Uterus (tissue), 4 donors: ENCODE measurements at places on chromosomes 12 and 14. TPM values are rescaled to one million over a fixed set of nuclear protein-coding genes. Genes with fewer than 3 reads are reported as not detected.

GRCh38 chr14:65303190-65303898, 109.2 kb upstream of the FUT8 start:
- no peaks in the 10 kb centered on the region for H3K36me3 ChIP-seq
- H3K4me1 ChIP-seq = no peaks in the 10 kb centered on the region
- no peak overlapping the region for H3K4me3 ChIP-seq
- no peaks in the 10 kb centered on the region for H3K27me3 ChIP-seq
- H3K27ac ChIP-seq = no peak overlapping the region
- no peak for DNase-seq

DNA sequence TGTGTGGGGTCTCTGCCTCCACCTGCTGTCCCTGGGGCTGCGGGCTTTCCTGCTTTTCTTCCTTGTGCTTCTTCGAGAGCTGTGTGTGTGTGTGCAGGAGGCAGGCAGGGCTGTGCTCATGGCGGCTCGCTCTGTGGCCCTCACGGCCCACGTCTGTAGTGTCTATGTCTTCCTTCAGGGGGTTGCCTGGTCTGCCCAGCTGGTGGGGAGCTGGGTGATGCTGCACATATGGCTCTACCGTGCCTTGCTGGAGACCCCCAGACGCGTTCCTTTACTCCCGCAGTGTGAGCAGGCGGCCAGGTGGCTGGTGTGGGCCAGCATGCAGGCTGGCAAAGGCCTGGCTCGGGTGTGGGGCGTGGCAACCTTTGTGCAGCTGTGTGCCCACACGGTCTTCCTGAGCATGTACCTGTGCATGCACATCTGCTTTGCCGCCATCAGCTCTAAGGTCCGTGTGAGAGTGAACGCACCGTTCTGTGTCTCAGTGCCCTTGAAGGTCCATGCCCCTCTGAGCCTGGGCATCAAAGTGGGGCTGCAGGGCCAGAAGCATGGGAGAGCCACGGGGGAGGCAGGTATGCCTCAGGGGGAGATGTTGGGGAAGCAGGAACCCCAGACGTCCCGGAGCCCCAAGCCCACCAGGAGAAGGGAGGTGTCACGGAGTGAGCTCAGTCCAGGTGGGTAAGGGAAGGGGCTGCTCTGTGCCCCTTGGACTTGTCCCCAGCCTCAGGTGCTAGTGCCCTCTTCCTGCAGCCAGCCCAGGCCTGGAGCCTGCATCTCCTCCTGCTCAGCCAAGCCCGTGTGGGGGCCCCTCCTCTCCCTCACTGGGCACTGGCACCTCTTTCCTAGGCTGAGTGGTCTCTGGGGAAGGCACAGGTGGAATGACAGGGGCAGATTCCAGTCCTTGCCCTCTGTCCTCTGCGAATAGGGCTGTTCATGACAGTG, 26.4 kb downstream of the CLSTN3 start:
- no peaks in the 10 kb centered on the region for H3K27me3 ChIP-seq
- no peaks in the 10 kb centered on the region for H3K36me3 ChIP-seq
- H3K27ac ChIP-seq = no peak overlapping the region
- DNase-seq = no peak
- H3K4me1 ChIP-seq = no peaks in the 10 kb centered on the region

GRCh38 chr12:89976866-89977265, 268.2 kb upstream of the ATP2B1 start:
- no peak overlapping the region for H3K4me3 ChIP-seq
- no peaks in the 10 kb centered on the region for H3K27me3 ChIP-seq
- H3K36me3 ChIP-seq = no peaks in the 10 kb centered on the region
- no peak for DNase-seq
- no peak overlapping the region for H3K27ac ChIP-seq
- no peaks in the 10 kb centered on the region for H3K4me1 ChIP-seq

- no peak overlapping the region for H3K4me3 ChIP-seq
- H3K27me3 ChIP-seq = no peaks in the 10 kb centered on the region
- no peaks in the 10 kb centered on the region for H3K36me3 ChIP-seq
These were observed 26.2 kb upstream of the CHPT1 start for GRCh38 chr12:101671157-101671791.

- DNase-seq = no peak
- no peaks in the 10 kb centered on the region for H3K4me1 ChIP-seq
- H3K36me3 ChIP-seq = no peaks in the 10 kb centered on the region
- no peak overlapping the region for H3K27ac ChIP-seq
- H3K4me3 ChIP-seq = no peak overlapping the region
These were observed 40.8 kb downstream of the GPR65 start for GRCh38 chr14:88045705-88046104.

- no peaks in the 10 kb centered on the region for H3K27me3 ChIP-seq
- no peak overlapping the region for H3K27ac ChIP-seq
- no peaks in the 10 kb centered on the region for H3K36me3 ChIP-seq
- no peak overlapping the region for H3K4me3 ChIP-seq
- DNase-seq = no peak
These were observed 174.3 kb upstream of the PWP1 start for GRCh38 chr12:107511292-107511691.

DNA sequence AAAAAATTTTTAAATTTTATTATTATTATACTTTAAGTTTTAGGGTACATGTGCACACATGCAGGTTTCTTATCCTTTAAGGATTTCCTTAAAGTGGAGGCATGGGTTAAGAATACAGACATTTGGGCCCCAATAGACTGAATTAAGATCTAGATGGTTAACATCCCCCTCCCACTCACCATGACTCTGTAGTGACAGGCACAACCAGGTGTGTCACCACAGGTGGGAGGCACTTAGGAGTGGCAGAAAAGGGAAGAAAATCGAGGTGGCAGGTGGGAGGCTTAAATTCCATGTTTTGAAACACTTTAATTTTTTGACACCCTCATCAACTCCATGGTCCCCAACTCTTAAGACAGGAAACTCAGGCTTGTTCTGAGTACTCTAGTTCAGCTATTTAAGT, 37.6 kb upstream of the GRIP1 start:
- H3K36me3 ChIP-seq = no peaks in the 10 kb centered on the region
- no peaks in the 10 kb centered on the region for H3K4me1 ChIP-seq
- DNase-seq = no peak
- no peaks in the 10 kb centered on the region for H3K27me3 ChIP-seq
- no peak overlapping the region for H3K27ac ChIP-seq

DNA sequence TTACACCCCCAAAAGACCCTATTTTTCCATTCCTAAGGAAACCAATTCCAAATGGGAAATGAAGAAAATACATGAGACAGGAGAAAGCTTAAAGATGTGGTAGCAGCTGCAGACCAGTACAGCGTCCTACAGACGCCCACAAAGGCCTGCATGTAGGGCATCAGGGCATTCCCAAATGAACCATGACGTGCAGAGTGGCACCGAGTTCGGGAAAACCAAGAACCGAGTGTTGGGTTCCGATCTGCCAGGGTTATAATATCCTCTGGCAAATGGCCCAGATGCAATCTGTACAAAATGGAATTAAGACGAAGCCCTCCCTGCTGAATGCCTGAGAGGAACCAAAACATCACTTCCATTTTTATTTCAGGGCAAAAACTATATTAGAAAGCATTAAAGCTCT, 34.4 kb upstream of the SELPLG start:
- H3K36me3 ChIP-seq = no peaks in the 10 kb centered on the region
- DNase-seq = no peak
- peak overlapping the region; percentile 86 for H3K27ac ChIP-seq
- H3K4me3 ChIP-seq = no peak overlapping the region
- peaks cover 24% of the 10 kb centered on the region for H3K4me1 ChIP-seq

GRCh38 chr12:47822863-47823262, 3.2 kb upstream of the HDAC7 start:
- no peak for DNase-seq
- no peaks in the 10 kb centered on the region for H3K27me3 ChIP-seq
- H3K36me3 ChIP-seq = no peaks in the 10 kb centered on the region
- H3K4me1 ChIP-seq = peaks cover 24% of the 10 kb centered on the region
- peak overlapping the region; percentile 99 for H3K27ac ChIP-seq
- no peak overlapping the region for H3K4me3 ChIP-seq

GRCh38 chr12:119959435-119959834, 29.6 kb upstream of the BICDL1 start:
- no peak overlapping the region for H3K4me3 ChIP-seq
- H3K4me1 ChIP-seq = no peaks in the 10 kb centered on the region
- no peak for DNase-seq
- no peaks in the 10 kb centered on the region for H3K27me3 ChIP-seq
- H3K27ac ChIP-seq = no peak overlapping the region
- no peaks in the 10 kb centered on the region for H3K36me3 ChIP-seq

DNA sequence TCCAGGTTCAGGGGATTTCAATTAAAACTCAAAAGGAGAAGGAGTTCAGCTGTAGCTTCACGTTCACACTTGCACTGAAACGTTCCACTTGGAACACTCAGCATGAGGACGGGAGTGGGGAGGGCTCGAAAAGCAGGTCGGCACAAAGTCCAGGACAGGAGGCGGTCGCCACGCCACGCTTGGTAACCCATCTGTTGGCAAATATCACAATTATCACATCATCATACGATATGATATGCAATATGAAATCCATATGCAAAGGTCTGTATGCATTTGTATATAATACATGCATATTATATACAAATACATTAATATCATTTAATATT, 17.2 kb downstream of the ADGRD1 start:
- H3K36me3 ChIP-seq = no peaks in the 10 kb centered on the region
- no peak for DNase-seq
- no peaks in the 10 kb centered on the region for H3K27me3 ChIP-seq
- no peak overlapping the region for H3K4me3 ChIP-seq
- no peaks in the 10 kb centered on the region for H3K4me1 ChIP-seq

CAPZA3 gene
- total RNA-seq = 0.35 TPM

WASHC3 gene
- 43.0 TPM for total RNA-seq

CLEC1A gene
- 22.6 TPM for total RNA-seq
